ENCODE measurements at places on chromosomes 5 and 9. TPM values are rescaled to one million over a fixed set of nuclear protein-coding genes. Genes with fewer than 3 reads are reported as not detected.

SHC3 gene
- 1.7 TPM for total RNA-seq

TRAF1 gene
- 2.0 TPM for total RNA-seq

C5orf15 gene
- total RNA-seq, result 59.8 TPM

DNA sequence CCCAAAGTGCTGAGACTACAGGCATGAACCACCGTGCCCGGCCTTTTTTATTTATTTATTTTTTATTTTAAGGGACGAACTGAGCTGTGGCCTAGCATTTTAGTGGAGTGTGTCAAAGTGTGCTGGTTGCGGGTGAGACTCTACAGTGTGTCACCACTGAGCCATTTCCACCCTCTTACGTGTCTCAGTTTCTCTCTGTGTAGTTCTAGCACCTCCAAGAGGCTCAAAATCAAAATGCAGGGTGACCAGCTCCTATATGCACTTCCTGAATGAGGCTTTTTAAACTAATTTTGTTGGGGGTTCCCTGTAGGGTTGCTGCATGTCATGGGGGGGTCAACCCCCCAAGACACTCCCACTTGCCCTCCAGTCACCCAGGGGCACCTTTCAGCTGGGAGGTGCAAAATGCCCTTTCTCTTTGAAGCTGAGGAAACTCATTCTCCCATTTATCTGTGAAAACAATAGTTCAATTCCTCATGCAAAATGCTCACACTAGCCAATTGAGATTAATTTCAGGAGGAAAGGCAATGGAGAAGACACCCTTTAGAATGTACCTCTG is 69.3 kb downstream of the COL15A1 start:
- H3K4me3 ChIP-seq, result no peak overlapping the region
- DNase-seq, result peak; percentile 30
- peaks cover 19% of the 10 kb centered on the region for H3K36me3 ChIP-seq
- no peaks in the 10 kb centered on the region for H3K4me1 ChIP-seq
- H3K27ac ChIP-seq, result no peak overlapping the region

DNA sequence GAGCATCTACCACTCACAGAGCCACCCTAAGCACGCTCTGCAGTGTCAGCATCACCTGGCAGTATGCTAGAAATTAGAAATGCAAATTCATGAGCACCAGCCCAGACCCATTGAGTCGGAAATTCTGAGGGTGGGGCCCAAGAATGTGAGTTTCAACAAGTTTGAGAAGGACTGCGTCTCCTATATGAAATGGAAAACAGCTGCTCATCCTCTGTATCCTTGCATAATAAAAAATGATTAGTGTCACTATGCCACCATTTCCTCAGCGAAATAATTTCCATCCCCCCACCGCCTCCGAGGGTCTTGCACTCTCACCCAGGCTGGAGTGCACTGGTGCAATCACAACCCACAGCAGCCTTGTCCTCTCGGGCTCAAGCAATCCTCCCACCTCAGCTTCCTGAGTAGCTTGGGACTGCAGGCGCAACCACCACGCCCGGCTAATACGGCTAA is 1.3 kb upstream of the IQGAP2 start:
- peaks cover 24% of the 10 kb centered on the region for H3K4me1 ChIP-seq
- H3K27ac ChIP-seq, result peak overlapping the region; percentile 61
- peak overlapping the region; percentile 37 for H3K4me3 ChIP-seq

GRCh38 chr9:106615118-106615889 is 247.7 kb upstream of the ZNF462 start:
- no peaks in the 10 kb centered on the region for H3K27me3 ChIP-seq
- H3K4me3 ChIP-seq, result no peak overlapping the region
- no peak overlapping the region for H3K27ac ChIP-seq

DNA sequence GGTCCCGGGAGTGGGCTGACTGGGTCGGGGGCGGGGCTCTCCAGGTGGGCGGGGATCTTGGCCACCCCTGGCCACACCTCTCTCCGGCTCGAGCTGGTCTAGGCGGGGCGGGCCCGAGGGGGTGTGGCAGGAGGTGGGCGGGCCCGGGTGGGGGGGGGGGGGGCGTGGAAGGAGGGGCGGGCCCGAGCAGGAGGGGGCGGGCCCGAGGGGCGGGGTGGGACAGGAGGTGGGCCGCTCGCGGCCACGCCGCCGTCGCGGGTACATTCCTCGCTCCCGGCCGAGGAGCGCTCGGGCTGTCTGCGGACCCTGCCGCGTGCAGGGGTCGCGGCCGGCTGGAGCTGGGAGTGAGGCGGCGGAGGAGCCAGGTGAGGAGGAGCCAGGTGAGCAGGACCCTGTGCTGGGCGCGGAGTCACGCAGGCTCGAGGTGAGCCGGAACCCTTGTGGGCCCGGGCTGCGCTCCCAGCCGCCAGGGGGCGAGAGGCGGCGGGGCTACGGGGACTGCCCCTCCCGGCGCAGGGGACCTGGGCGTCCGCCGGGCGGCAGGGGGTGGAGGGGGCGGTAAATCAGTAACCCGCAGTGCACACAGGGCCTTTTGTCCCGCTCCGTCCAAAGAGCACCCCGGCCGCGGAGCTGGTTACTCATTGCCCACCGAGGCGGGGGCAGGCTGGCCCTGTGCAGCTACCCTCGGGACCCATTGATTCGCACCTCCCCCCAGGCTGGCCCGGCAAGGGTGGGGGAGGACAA is at the start of gene FGFR4:
TSS of gene FGFR4 (plus strand) at position 262 of the 744 bp plus-strand sequence. CDS start 2,688 bp downstream, outside the sequence.
- no peaks in the 10 kb centered on the region for H3K27me3 ChIP-seq
- H3K4me1 ChIP-seq, result no peaks in the 10 kb centered on the region
- no peak within 1 kb of the TSS for H3K27ac ChIP-seq
- DNase-seq, result no peak
- peak within 1 kb of the TSS; percentile 49 for H3K4me3 ChIP-seq

DNA sequence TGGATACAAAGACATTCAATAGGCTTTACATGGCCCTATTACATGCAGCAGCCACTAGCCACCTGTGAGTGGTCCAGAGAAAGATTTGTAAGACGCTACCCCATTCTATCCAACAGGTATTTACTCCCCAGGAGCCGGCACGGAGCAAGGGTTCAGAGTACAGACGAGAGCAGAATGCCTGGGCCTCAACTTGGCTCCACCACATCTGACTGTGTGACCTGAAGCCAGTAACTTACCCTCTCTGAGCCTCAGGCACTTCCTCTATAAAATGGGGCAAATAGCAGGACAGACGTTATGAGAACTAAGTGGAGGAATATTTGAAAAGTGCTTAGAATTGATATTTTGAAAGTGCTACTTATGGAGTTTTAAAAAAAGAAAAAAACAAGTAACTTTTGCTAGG is 100.0 kb downstream of the TLE1 start:
- DNase-seq, result no peak
- H3K4me3 ChIP-seq, result no peak overlapping the region
- H3K27me3 ChIP-seq, result no peaks in the 10 kb centered on the region
- peaks cover 27% of the 10 kb centered on the region for H3K36me3 ChIP-seq
- H3K4me1 ChIP-seq, result no peaks in the 10 kb centered on the region

SLC46A2 gene
- not detected for total RNA-seq

SLC6A7 gene
- not detected for total RNA-seq

- no peak for DNase-seq
- H3K27me3 ChIP-seq, result no peaks in the 10 kb centered on the region
- no peak overlapping the region for H3K4me3 ChIP-seq
- H3K36me3 ChIP-seq, result no peaks in the 10 kb centered on the region
These were observed 28.4 kb downstream of the PAPPA start for GRCh38 chr9:116181853-116182610.

- H3K4me1 ChIP-seq, result no peaks in the 10 kb centered on the region
- H3K27ac ChIP-seq, result no peak overlapping the region
These were observed 187.8 kb downstream of the FANCC start for GRCh38 chr9:95129476-95130291.

HMGXB3 gene
- total RNA-seq, result 18.4 TPM

DNA sequence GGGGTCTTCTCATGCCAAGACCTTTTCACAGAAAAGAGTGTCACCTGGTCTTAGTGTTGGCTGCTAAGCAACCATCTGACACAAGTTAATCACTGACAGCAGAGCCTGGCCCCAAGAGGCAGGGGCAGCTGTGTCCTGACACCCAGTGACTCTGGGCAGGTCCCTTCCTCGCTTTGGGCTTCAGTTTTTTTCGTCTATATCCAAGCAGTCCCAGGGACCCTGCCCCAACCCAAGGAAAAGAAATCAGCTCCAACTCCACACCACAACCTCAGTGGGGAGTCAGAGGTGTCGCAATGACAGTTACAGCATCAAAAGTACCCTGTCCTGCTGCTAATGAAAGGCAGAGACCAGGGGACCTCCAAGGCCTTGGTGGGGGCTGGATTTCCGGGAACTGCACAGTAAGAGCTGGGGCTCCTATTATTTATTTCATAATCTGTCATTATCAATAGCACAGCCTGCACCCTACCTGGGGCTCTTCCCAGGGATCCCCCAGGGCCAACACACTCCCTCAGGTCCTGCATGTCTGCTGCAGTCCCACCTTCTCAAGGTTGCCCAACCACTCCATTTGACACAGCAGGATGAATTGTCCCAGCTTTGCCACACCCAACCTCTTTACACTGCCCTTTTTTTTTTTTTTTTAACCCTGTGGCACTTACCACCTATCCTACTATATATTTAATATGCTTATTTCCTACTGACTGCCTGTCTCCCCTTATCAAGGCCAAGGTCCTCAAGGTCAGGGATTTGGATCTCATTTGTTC is 9.4 kb downstream of the ANKS6 start:
- no peaks in the 10 kb centered on the region for H3K27me3 ChIP-seq
- H3K36me3 ChIP-seq, result peaks cover 10% of the 10 kb centered on the region
- no peaks in the 10 kb centered on the region for H3K4me1 ChIP-seq

PCDHGA12 gene
- 6.2 TPM for total RNA-seq

DNA sequence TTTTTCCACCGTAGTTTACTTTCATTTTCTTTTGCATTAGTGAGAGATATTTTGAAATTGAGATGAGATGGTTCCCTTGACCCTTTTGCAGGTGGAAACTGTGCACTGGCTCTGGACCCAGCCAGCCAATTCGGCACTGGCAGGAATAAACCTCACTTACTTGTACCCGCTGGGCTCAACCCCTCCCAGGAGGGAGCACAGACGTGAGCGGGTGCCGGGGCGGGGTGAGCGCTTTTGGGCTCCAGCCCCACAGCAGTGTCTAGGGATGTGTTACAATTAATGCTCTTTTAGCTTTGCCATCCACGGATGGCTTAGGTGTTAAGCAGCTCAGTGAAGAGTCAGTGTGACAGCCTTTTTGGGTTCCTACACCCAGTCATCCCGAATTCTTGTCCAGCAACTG is 766.1 kb upstream of the CHD1 start:
- H3K27ac ChIP-seq, result no peak overlapping the region
- H3K27me3 ChIP-seq, result no peaks in the 10 kb centered on the region
- H3K4me3 ChIP-seq, result no peak overlapping the region
- no peaks in the 10 kb centered on the region for H3K36me3 ChIP-seq
- H3K4me1 ChIP-seq, result no peaks in the 10 kb centered on the region
- no peak for DNase-seq

- no peak overlapping the region for H3K27ac ChIP-seq
- H3K4me3 ChIP-seq, result no peak overlapping the region
- no peak for DNase-seq
- no peaks in the 10 kb centered on the region for H3K4me1 ChIP-seq
These were observed 114.0 kb downstream of the DNAH5 start for GRCh38 chr5:13830536-13830935.

DNA sequence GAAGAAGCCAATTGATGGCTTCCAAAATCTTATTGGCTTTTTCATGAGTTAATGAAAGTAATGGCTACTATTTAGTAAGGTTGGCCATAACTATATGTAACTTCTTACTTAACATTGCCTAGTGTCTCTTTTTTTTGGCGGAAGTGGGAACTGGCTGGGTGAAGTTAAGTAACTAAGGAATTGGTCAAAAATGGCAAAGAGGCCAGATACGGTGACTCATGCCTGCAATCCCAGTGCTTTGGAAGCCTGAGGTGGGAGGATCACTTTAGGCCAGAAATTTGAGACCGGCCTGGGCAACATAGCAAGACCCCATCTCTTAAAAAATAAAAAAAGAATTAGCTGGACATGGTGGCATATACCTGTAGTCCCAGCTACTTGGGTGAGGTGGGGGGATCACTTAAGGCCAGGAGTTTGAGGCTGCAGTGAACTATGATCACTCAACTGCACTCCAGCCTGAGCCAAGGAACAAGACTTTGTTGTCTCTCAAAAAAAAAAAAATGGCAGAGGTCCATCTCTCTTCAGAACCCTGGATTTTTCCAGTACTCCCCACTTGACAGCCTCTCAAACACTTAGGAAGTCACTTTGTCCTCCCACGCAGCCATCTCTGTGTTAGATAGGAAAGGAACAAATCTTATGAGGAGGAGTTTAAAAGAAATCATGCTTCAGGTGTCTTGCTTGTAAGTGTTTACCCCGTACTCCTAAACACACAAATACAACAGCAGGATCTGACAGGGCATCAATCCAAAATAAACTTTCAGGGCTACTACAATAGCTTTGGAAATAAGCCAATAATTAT is 75.7 kb downstream of the TEK start:
- DNase-seq, result peak; percentile 63
- no peaks in the 10 kb centered on the region for H3K4me1 ChIP-seq
- no peaks in the 10 kb centered on the region for H3K27me3 ChIP-seq

SLC2A6 gene
- 4.3 TPM for total RNA-seq

GRCh38 chr5:116763987-116764866 is 189.6 kb upstream of the SEMA6A start:
- H3K36me3 ChIP-seq, result no peaks in the 10 kb centered on the region
- no peak overlapping the region for H3K27ac ChIP-seq
- no peaks in the 10 kb centered on the region for H3K4me1 ChIP-seq

DNA sequence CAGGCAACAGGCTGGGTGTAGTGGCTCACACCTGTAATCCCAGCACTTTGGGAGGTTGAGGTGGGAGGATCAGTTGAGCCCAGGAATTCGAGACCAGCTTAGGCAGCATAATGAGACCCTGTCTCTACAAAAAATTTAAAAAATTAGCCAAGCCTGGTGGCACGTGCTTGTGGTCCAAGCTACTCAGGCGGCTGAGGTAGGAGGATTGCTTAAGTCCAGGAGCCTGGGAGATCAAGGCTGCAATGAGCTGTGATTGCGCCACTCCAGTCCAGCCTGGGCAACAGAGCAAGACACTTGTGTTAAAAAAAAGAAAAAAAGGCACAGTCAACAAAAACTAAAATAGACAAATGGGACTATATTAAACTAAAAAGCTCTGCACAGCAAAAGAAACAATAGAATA is 29.3 kb downstream of the ATP6V0E1 start:
- no peak overlapping the region for H3K4me3 ChIP-seq
- H3K36me3 ChIP-seq, result no peaks in the 10 kb centered on the region
- no peak overlapping the region for H3K27ac ChIP-seq
- no peaks in the 10 kb centered on the region for H3K27me3 ChIP-seq
- H3K4me1 ChIP-seq, result peaks cover 60% of the 10 kb centered on the region

GRCh38 chr5:37090123-37090726 is 159.0 kb downstream of the CPLANE1 start:
- H3K4me1 ChIP-seq, result no peaks in the 10 kb centered on the region
- no peak overlapping the region for H3K4me3 ChIP-seq
- no peak overlapping the region for H3K27ac ChIP-seq
- no peak for DNase-seq
